ENCODE measurements at places on chromosomes 1 and 21.
A peak's percentile ranks its signal among the peaks of the same experiment; 100 is the strongest.

- no peak for DNase-seq
Measured at GRCh38 chr1:25807480-25808390, 7.7 kb downstream of the SELENON start.

DNA sequence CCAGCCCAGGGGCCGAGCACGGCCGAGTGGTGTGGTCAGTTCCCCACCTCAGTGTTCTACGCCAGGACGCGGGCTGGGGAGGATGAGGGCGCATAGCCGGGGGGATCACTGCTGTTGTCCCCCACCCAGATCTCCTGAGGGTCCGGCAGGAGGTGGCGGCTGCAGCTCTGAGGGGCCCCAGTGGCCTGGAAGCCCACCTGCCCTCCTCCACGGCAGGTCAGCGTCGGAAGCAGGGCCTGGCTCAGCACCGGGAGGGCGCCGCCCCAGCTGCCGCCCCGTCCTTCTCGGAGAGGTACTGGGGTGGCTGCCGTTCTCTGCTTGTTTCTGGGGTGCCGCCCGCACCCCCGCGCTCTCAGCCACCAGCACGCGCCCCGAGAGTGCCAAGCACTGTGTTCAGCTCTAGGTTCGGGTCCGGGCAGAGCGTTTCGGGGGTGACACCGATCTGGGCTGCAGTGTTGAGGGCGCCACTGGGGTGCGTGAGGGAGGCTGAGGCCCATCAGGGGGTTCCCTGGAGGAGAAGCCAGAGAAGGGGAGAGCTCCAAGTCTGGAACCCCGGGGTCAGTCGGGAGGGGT is 17.4 kb downstream of the SAMD11 start:
- DNase-seq: no peak

GRCh38 chr1:201183209-201183608 is 7.4 kb upstream of the IGFN1 start:
- DNase-seq: no peak

GRCh38 chr21:33640697-33641351 is 717 bp downstream of the CRYZL1 start:
- DNase-seq: no peak

GRCh38 chr1:58854576-58854975 is 70.7 kb upstream of the JUN start:
- DNase-seq: no peak

GRCh38 chr21:33022828-33023573 is 2.7 kb upstream of the OLIG2 start:
- no peak for DNase-seq

GRCh38 chr21:22791986-22792560 is 1793.9 kb downstream of the NCAM2 start:
- DNase-seq: no peak

DNA sequence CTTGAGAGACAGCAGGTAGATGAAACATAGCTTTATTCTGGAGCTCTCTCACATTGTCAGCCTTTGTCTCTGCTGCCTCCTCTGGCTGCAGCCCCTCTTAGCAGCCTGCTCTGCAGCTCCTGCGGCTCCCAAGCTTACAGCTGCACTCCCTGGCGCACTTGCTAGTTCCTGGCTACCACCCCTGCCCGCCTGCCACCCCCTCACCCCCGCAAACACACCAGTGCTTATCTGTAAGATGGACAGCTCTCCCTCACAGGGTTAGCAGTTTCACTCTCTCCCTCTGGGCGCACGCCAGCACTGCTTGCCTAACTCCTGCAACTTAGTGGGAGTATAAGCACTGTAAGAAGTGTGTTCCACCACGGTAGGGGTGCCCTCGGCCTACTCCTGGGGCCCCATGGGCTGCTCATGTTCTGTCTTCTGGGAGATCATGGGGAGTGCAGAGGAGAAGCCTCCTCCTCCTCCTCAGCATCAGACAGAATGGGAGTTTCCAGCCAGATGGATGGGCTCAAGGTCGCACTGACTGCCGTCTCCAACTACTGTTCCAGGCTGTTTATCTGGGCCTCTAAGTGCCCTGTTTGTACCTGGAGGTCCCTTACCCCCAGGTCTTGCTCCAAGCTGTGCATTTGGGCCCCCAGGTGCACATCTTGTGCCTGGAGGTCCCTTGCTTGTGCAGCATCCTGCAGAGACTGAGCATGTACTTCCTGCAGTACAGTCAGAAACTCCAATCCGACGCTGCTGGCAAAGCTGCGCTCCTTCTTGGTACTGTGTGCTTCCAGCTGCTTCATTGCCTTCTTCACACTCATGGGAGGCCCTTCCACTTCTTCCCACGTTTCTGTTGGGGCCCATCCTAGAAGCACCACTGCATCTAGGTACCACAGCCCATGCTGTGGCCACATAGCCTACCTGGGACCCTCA is 1388.1 kb downstream of the AMY1C start:
- no peak for DNase-seq

- DNase-seq: no peak
Measured at GRCh38 chr1:157096881-157097280, 2.7 kb downstream of the ETV3L start.

DNA sequence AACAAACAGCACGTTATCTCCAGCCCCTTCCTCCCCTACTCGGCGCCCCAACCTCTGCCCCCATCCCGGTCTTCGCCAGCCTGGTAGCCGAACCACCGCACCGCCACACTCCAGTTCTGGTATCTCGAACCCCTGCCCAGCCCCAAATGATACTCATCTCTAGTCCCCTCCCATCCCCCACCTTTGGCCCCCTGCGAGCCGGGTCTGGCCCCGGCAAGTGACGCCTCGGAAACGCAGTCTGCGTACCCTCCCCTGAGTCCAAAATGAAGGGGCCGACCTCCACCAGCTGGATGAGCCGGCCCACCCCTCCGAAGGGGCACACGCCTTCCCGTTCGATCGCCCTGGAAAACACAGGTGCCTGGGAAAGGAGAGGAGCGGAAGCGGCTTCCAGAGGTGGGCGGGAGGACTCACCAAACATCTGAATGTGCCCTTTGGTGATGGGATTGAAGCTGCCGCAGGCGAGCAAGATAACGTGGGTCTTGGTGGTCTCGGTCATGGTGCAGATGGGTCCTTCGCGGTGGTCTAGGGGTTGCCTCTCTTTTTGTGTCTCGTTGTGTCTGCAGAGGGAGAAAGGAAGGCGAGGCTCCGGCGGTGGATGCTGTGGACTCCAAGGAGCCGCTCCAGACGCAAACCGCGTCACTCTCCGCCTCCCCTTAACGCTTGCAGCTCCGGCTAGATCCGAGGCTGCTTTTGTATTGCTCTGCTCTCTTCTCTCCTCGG is at the start of gene NMNAT2:
NMNAT2 (minus strand) TSS at position 609 of the 720 bp plus-strand sequence; CDS start at position 496, 113 bp downstream.
- DNase-seq: no peak

- DNase-seq: no peak
Measured at GRCh38 chr1:36516372-36517010, 33.8 kb upstream of the CSF3R start.

- no peak for DNase-seq
Measured at GRCh38 chr1:172245788-172246187, 174.7 kb upstream of the C1orf105 start.

DNA sequence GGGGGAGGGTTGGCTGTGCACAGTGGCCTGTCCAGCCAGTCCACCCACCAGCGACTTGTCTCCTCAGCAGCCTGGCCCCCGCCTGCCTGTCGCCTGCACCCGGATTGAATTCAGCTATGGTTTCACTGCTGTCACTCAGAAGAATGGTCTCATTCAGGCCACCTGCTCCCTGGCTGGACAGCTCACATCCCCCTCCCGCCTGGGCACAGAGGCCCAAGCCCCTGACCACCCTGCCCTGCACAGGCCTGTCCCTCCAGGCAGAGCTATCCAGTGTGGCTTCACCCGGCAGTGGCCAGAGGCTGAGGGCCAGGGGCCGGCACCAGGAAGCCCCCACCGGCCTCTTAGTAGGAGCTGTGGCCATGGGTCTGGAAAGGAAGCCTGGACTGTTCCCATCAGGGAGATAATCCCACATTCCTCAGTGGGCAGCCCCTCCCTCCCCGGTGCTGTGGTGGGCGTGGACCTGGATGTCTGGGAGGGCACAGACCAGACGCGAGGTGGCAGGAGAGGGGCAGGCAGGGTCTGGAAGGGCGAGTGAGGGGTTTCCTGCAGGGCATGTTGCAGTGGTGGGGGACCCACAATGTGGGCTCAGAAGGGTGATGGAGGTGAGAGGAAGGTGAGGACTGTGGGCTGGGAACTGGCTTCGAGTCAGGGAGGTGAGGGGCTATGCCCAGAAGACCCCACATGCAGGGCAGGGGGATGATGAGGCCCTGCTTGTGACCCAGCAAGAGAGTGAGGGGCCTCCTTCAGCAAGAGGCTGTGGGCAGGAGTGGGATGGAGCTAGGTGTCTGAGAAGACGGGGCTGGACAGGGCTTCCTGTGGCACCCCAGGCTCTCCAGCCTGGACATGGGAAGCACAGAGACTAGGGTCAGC is 30.4 kb downstream of the WNT9A start:
- no peak for DNase-seq

DNA sequence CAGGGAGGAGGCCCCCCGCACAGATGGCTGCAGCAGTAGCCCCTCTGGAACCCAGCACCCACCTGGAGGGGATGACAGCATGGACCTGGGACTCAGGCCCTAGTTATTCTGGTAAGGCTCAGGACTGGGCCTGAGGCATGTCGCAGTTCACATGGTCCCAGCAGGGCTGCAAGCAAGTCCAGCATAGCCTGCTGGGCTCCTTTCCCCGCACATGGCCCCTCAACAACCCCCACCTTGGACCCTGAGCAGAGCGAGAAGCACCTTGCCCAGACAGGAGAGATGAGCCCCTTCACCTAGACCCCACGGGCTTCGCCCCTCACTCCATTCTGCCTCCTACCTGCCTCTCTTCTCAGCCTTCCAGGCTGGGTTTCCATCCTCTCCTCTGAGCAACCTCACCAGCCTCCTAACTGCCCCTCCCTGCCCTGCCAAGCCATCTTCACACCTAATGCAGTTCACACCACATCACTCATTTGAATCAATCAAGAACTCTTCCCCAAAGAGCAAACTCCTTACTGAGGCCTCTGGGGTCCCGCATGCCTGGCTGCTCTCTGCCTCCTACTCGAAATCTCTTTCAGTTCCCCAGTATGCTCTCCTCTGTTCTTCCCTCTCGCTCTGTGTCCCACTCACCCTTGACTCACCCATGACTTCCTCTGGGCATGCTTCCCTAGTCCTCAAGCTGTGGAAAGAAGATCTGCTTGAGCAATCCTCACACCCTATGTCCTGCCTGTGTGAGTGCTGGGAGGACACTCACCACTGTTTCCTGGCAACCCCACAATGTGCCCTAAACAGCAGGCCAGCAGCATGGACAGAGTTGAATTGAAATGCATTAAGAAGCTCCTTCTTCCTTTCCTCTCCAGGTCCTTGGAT is 9.4 kb upstream of the THEMIS2 start:
- no peak for DNase-seq

DNA sequence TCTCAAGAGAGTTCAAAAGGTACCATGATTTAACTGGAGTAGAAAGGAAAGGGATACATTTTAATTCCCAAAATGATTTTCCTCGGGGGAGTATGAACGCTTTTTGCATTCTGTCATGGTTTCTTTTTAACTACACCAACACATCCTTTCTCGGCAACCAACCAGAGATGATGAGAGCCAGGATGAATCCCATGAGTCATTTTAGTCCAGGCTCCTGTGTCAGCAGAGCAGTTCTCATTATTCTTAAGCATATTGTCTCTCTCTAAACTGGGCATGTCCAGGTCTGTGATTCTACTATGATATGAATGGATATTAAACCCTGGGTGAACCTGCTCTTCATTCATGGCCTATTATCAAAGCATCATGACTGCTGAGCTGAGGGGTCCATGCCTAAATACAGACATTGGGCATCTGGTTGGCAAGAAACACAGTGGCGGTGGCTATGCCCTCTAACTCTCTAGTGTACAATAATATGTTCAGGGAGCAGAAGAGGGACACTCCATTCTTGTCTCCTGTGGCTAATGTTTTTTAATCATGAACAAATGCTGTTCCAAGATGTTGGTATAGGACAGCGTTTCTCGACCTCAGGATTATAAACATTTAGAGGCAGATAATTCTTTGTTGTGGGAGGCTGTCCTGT is 124.3 kb upstream of the ESRRG start:
- no peak for DNase-seq

DNA sequence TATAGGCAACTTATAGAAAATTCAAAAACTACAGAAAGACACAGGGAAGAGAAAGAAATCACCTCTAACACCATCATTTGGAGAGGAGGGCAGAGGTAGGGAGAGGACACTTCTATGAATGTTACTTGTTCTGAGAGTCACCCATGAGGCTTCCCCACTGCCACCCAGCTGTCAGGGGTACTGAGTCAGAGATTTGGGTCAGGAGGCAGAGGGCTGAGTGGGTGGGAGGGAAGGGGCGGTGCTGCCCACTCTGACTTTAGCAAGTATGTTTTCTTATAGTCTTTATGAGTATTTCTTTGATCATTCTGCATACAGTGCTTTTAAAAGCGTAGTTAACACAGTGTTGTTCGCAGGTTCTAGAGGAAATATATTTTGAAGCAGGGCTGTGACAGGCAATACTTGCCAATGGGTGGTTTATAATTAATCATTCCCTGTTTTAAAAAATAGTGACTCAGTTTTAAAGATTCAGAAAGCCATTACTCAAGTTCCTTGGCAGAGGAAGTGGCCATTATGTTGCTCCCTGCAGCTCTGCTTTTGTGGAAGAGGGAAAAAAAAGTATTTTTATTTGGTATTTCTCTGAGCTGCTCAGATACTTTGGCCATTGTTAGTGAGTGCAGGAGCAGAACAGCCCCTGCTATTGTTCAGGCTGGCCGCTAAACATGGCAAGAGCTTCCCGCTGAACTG is 18.3 kb downstream of the IL6R start:
- DNase-seq: no peak

DNA sequence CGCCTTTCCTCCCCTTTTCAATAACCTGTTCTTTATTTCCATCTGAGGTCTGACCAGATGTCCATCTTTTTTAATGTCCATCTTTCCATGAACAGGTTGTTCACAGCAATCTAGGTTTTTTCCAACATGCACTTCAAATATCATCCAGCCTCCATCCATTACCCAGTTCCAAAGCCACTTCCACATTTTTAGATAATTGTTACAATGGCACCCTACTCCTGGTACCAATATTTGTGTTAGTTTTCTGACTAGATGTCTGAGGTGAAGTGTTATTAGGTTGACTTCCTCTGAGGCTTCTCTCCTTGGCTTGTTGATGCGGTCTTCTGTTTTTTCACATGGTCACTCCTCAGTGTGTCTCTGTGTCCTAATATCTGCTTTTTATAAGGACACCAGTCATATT is 89.4 kb downstream of the OBSCN start:
- DNase-seq: no peak

- no peak for DNase-seq
Measured at GRCh38 chr1:16207318-16208269, 4.9 kb downstream of the ARHGEF19 start.

- no peak for DNase-seq
Measured at GRCh38 chr1:37315371-37315846, 159.0 kb upstream of the ZC3H12A start.

GRCh38 chr1:1615256-1616044 is at the start of gene MIB2:
Gene MIB2, plus strand, starts transcription at chr1:1615500. Its CDS starts 7,953 bp downstream, at chr1:1623453.
- peak; percentile 87 for DNase-seq

- DNase-seq: no peak
Measured at GRCh38 chr1:222777977-222778376, 36.9 kb upstream of the DISP1 start.

- DNase-seq: no peak
Measured at GRCh38 chr1:239197871-239198270, 188.5 kb upstream of the CHRM3 start.

- no peak for DNase-seq
Measured at GRCh38 chr1:43557744-43558245, 27.1 kb downstream of the PTPRF start.

Data from activated naive CD4-positive, alpha-beta T cell (primary cell).